Esophagus squamous epithelium (tissue), 5 donors: ENCODE measurements at places on chromosomes 2 and 18.

DNA sequence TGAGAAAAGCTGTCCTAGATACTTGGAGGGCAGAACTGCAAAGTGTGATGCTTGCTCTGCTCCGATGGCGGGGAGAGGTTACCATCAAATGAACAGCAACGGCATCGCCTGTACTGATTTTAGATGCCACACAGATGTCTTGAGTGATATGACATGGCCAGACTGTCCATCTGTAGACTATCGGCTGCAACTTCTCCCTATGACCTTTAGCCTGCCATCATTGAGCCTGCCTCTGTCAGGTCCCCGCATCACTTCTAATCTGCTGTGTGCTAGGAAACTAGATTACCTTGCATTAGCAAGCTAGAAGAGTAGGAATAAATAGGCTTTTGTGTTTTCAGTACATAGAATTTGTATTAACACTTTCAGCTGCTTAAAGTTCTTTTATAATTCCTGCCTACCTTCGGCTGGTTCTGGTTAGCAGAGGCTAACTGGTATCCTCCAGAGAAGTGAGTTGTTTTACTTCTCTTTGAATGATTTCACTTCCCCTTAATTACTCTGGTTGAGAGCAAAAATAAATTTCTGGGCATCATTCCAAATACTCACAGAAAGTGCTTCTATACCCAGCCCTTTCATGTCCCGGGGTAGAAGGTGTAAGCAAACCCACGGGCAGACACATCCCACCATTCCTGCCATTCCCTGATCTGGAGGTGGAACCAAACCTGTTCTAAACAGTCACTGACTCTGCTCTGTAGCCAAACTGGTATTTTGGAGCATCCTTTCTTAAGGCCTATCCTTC lies 24.0 kb downstream of the GAREM2 start:
- no peak for DNase-seq

- DNase-seq: no peak
Observed at GRCh38 chr2:65370387-65371073, 61.9 kb downstream of the SPRED2 start.

DNA sequence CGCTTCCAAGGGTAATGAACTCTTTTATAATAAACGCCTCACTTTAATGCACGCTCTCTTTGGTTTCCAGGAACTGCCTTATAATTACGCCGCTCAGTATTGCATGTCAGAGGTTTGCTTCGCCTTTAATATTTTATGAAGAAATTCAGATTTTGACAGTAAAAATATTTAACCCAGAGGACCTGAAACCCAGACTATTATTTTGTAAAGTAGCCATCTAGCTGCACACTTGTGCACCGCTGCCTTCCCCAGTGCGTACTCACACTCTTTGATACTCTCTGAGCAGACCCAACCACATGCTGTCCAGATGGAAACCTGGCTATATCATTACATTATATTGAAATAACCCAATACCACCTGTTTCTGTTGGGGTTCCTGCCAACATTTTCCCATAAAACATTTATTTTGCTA lies 270.1 kb downstream of the C1D start:
- DNase-seq: no peak

DNA sequence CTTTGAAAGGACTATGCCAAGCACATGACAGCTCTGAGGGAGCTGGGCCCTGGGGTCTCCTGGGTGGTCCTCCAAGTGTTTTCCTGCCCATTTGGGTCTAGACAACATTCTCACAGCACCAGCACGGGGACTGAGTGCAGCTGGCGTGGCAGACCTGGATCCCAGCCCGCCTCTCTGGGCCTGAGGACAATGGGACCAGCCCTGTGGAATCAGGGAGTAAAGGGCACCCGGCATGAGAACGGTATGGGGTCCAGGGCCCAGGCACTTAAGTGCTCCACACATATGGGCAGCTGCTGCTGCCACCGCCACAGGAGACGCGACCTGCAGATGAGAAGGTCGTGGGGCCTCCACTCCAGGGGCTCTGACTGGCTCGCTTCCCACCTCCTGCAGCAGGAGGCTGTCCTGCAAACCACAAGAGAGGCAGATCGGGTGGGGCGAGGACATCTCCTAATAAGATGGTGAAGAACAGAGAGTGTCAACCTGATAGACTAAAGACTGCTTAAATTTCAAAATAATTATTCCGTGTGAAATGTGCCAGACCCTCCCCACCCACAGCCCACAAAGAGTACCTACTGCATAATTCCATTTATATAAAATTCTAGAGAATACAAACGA lies 46.3 kb downstream of the FAM178B start:
- DNase-seq: no peak

GRCh38 chr2:188582211-188582610 lies 290.5 kb downstream of the GULP1 start:
- no peak for DNase-seq

DNA sequence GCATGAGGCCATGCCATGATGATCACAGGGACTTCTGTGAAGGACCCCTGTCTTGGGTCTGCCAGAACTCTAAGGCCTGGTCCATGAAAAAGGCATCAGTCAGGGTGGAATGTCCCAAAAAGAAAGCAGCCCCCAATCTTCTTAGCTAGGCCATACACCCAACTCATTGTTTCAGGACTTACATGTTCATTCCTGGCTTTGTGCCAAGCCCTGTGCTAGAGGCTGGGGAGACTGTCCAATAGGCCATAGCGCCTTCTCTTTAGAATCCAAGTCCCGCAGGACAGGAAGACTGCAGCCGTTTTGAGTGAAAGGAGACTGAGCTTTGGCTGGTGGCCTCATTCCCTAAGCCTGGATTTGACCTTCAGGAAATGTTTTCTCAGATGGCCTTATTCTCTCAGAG lies 247.3 kb downstream of the PRKCE start:
- DNase-seq: no peak

DNA sequence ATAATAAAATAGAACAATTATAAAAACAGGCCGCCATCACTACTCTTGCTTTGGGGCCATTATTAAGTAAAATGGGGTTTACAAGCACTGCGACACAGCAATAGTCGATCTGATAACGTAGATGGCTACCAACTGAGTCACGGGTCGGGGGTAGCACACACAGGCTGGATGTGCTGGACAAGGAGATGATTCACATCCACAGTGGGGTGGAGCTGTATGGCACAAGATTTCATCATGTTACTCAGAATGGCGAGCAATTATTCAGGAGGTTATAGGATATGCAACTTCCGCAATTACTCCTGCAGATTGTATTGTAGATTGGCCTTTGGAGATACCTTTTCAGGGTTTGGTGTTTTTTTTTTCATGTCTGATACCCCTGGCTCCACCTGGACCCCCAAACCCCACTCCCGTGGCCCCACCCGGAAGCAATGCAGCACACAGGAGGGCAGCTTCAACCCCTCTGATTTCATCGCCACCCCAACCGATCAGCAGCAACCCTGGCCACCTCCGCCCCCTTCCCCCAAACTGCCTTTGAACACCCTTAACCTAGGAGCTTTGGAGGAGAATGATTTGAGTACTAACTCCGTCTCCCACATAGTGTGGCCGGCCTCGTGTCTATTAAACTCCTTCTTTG lies 21.4 kb upstream of the MLPH start:
- no peak for DNase-seq

DNA sequence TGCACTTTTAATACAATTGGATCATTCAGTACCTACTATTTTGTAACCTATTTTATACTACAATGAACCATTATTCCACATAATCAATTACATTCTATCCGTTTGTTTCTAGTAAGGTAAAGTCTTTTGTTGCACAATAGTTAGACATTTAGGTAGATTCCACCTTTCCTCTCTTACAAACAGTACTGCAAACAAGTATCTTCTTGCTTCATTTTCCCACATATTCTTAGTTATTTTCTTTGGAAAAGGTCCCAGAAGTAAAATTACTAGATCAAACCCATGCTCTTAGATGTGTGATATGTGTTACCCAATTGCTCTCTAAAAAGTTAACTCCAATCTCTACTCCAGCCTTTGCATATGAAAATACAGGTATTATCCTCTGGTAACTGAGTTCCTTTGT lies 49.6 kb downstream of the SPIRE1 start:
- DNase-seq: no peak

DNA sequence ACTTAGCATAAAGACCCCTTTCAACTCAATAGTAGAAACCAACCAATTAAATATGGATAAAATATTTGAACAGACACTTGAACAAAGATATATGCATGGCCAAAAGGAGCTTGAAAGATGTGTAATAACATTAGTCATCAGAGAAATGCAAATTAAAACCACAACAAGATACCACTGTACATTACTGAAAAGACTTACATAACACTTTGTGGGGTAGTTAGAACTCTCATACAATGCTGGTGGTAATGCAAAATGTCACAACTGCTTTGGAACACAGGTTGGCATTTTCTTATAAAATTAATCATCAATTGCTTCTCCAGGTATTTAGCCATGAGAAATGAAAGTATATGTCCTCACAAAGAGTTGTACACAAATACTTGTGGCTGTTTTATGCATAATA lies 60.7 kb downstream of the TTC27 start:
- no peak for DNase-seq

DNA sequence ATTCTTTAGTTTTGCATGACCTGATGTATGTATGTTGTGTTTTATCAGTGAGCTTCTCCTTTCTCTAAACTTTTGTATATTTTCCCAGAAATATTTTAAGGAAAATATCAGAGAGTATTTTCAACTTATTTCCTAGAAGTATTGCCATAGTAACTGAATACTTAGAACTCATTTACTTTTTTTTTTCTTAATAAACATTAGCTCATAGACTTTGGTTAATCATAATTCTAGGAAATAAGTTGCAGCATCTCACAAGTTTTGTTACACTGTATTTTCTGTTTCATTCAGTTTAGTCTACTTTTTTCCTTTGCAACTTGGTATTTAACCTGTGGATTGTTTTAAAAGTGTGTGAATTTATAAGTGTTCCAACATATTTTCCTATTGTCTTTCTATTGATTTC lies 27.5 kb downstream of the SMCHD1 start:
- DNase-seq: no peak

DNA sequence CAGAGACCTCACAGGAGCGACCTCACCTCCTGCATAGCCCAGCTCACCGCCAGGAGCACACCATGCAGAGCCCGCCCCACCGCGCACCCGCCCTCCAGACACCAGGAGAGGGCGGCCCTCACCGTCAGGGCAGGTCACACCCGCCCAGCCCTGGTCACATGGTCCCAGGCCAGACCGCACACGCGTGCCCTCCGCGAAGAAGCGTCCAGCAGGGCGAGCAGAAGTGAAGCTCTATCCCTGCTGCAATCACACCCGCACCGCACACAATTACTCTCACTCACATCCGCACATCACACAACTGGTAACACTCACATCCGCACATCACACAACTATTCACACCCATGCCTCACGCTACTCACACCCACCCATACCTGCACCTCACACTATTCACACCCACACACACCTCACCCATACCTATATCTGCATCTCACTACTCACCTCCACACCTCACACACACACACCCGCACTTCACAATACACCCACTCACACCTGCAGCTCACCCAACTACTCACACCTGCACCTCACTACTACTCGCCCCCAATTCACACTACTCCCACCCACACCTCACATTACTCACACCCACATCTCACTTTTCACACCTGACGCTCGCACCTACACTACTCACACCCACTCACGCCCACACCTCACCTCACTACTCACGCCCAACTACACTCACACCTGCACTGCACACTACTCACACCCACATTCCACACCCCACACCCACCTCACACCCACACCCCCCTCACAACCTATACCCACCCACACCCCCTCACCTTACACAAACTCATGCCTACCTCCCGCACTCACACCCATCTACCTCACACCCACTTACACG lies 242.0 kb downstream of the HDAC4 start:
- DNase-seq: no peak
